ENCODE measurements at places on chromosomes 6 and 20.

- DNase-seq, result no peak
These were observed 96.2 kb downstream of the RREB1 start for GRCh38 chr6:7203939-7204338.

DNA sequence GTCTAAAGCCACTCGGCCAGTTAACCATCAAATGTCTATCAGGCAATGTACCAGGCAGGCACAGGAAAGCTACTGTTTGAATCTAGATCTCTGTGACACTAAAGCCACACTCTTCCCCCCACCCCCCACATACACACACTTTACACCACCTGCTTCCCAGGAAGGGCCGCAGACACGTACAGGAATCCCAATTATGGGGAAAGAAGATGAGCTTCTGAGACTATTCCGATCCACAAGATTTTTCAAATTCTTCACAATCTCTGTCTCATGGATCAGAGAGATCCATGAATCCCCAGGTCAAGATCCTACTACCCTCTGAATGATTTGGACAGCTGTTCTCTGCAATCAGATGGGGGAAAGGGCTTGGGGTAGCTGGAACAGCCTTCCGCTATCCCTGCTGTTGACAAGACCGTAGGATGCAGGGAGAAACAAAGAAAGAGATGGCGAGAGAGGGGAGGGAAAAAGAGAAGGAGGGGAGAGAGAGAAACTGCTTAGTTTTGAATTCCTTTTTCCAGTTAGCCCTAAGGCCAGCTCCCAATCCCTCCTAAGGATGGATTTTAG, 25.4 kb upstream of the RIMS4 start:
- DNase-seq, result no peak

DNA sequence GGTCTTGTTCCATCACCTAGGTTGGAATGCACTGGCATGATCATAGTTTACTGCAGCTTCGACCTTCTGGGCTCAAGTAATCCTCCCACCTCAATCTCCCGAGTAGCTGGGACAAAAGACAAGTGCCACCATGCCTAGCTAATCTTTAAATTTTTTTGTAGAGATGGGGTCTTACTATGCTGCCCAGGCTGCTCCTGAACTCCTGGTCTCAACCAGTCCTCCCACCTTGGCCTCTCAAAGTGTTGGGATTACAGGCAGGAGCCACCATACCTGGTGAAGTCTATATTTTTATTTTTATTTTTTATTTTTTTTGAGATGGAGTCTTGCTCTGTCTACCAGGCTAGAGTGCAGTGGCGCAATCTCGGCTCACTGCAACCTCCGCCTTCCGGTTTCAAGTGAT, 11.4 kb upstream of the PIM1 start:
- no peak for DNase-seq

- DNase-seq, result no peak
These were observed 8.3 kb downstream of the CCM2L start for GRCh38 chr20:32018269-32019155.

GRCh38 chr20:18003897-18004296, 35.1 kb downstream of the MGME1 start:
- no peak for DNase-seq

DNA sequence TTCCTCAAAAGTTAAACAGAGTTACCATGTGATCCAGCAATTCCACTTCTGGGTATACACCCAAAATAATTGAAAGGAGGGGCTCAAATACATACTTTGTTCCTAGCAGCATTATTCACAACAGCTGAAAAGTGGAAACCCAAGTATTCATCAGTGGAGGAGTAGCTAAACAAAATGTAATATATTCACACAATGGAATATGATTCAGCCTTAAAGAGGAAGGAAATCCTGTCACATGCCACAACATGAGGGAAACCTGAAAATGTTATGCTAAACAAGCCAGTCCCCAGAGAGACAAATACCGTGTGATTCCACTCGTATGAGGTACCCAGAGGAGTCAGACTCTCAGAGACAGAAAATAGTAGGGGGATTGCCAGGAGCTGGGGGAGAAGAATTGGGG, 44.5 kb downstream of the PXDC1 start:
- no peak for DNase-seq

DNA sequence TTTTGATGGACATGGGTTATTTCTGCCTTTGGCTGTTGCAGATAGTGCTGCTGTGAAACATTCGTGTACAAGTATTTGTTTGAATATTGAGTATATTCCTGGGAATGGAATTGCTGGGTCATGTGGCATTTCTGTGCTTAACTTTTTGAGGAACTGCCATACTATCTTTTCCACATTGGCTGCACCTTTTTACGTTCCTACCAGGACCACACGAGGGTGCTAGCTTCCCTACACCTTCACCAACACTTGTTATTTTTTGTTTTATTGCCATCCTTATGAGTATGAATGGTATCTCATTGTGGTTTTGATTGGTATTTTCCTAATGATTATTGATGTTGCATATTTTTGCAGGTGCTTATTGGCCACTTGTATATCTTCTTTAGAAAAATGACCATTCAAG, 47.8 kb upstream of the PLCG1 start:
- DNase-seq, result no peak

DNA sequence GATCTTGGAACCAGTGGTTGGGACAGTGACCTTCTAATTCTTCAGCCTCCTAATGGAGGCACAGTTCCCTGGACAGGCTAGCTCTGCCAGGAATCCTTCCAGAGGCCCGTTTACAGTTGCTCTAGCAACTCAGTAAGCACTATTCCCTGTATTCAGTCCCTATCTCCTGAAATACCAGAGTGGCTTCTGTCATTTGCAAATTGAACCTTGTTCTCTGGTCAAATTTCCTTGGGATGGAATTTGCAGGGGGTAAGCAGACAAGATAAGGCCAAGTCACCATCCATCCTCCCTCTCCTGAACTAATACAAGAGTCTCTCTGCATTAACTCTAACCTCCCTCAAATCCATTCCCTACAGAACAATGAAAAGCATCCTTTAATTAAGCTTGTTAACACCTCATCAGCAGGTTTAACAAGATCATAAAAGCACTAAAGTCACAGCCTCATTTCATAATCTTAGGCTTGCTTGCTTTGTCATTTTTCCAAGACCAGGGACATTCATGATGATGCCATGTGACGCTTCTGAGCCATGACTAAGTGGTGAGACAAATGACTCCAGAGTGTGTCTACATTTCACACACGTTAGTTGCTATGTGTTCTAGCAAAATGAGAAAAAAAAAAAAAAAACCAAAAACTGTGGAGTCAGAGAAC, 37.1 kb downstream of the SLC22A23 start:
- DNase-seq, result no peak

DNA sequence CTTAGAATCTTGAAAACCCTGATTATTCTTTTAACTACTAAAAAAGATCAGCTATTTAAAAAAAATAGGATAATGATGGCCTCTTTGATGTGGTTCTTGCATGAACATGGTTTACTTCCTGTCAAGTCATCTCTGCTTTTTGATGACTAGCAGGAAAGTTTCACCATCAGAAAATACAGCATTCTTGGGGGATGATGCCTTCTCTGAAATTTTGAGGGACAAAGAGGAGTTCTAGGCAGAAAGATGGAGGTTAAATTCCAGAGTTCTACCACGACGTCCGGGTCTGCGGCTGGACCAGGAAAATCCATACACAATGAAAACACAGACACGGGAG, 130.4 kb downstream of the OLIG3 start:
- DNase-seq, result no peak

GRCh38 chr20:41769592-41770018, 151.4 kb upstream of the CHD6 start:
- DNase-seq, result no peak

DNA sequence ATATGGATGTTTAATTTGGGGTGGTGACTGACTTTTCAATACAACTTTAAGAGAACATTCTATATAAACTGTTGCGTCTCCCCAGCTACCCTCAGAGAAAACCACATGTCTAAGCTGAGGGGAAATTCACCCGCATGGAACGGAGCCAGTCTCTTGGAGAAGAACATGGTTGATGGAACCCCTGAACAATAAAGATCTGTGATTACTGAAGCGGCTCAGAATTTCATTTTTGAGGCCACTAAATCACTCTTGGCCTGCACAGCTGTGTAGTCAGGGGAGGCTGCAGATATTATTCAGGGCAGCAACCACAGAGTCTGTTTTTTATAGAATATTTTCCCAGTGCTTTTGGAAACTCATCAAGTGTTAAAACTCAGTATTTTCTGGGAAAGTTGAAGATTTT, 73.8 kb downstream of the EYA4 start:
- DNase-seq, result no peak

DNA sequence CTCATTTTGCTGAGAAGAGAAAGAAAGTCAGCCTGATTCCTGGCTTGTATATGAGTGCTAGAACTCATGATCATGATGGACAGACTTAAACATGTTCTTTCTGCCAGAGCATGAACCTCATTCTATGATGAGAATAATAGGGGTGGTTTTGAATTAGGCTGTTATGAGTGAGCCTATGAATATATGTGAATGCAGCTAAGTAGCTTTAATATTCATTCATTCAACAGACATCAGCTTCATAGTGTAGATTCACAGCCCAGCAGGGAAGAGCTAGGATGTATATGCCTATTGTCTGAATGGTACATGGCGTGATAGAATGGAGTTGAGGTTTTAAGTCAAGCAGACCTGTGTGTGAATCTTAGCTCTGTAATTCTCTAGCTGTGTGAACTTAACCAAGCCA, 573.2 kb downstream of the DHX35 start:
- no peak for DNase-seq

DNA sequence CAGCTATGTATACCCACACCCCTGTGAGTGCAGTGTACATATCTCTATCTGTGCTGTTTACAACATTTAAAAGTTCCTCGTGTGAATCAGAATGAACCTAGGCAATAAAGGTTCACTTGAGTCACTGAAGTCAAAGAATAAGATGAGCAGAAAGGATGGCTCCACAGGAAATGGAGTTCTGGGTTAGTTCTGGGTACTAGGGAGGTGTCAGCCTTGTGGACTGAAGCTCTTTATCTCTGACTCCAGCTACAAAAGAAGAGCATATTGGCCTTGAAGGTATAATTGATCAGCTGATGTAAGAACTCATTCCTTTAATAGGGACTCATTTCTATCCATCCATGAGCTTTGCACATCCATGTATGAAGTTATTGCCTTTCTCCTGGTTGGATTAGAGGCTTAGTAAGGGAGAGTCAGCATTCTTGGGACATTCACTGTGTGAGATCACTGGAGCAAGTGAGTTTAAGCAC, 73.9 kb upstream of the BACH2 start:
- DNase-seq, result no peak

- DNase-seq, result no peak
These were observed 233.8 kb downstream of the SYNDIG1 start for GRCh38 chr20:24703284-24703610.

- DNase-seq, result peak; percentile 40
These were observed 43.0 kb upstream of the CCR6 start for GRCh38 chr6:167079853-167080297.

GRCh38 chr20:50710492-50711063, 19.2 kb upstream of the RIPOR3 start:
- DNase-seq, result no peak

GRCh38 chr6:160139420-160139851, 17.8 kb downstream of the SLC22A1 start:
- DNase-seq, result no peak

DNA sequence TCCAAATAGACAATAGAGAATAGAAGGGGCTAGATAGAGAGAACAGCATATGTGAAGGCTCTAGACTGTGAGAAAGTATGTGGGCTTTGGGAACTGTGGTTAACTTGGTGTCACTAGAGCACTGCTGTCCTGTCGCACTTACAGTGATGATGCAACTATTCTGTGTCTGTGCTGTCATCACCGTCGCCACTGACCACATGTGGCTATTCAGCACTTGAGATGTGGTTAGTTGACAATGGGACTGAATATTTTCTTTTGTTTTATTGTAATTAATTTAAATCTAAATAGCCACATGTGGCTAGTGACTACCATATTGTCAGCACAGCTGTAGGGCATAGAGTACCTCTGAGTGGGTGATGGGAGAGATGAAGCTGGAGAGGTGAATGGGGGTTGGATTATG, 39.0 kb upstream of the IFNGR1 start:
- no peak for DNase-seq

Measured in central memory CD8-positive, alpha-beta T cell (primary cell).